Renal cortex interstitium (tissue), 15 donors: ENCODE measurements at places on chromosomes 2 and 18.

DNA sequence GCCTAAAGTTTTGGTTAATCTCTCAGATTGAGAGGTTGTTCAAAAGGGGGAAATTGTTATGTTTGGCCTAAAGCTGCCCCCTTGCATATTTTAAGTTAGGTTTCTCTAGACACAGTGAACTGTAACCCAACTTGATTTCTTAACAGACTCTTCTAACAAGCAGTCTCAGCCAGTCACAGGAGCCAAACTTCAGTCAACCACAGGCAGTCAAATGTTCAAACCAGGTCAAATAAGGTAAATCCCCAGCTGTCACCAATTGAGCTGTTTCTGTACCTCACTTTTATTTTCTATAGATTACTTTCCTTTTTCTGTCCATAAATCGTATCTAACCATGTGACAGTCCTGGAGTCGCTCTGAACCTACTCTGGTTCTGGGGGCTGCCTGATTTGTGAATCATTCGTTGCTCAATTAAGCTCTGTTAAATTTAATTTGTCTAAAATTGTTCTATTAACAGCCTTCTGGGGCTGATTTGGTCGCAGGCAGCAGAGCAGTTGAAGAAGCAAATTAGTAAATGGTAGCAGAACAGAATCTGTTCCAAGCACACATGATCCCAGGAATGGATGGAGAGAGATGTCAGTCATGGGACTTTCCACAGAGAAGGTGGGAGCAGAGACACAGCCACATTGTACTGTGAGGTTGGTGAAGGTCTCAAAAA, 16.4 kb upstream of the NFU1 start:
- DNase-seq, result no peak

GRCh38 chr2:27042985-27043634, 8.4 kb upstream of the AGBL5 start:
- no peak for DNase-seq

- no peak for DNase-seq
Measured at GRCh38 chr2:226903179-226903578, 67.3 kb downstream of the RHBDD1 start.

DNA sequence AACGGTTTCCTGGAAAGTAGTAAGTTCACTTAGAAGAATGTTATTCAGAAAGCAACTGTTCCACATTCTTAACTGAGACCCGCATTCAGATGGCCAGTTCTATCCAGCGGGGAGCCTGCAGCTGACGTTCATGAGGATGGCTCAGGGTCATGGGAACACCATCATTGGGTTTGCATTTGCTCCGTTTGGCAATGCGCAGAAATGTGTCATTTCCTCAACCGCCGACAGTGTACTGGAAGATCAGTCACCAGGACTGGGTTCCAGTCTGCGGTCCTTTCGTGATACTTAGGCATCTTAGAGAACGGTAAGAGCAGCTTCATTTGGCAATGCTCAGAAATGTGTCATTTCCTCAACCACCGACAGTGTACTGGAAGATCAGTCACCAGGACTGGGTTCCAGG, 104.0 kb downstream of the DNER start:
- DNase-seq, result no peak

DNA sequence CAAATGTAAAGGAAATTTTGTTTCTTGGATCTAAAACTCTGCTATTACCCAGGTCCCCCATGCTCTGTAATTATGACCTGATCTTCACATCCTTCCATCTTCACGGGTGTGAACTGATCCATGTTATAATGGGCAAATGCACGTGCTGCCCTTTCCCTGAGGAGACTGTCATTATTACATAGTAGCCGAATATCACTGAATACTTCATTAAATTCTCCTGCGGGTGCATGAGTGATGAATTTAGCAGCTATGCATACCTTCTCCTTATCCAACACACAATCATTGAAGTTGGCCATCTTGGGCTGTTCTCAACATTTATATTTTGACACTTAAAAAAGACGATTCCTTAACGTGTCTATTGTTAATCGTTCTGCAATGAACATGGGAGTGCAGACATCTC, 153.4 kb downstream of the BAZ2B start:
- no peak for DNase-seq

DNA sequence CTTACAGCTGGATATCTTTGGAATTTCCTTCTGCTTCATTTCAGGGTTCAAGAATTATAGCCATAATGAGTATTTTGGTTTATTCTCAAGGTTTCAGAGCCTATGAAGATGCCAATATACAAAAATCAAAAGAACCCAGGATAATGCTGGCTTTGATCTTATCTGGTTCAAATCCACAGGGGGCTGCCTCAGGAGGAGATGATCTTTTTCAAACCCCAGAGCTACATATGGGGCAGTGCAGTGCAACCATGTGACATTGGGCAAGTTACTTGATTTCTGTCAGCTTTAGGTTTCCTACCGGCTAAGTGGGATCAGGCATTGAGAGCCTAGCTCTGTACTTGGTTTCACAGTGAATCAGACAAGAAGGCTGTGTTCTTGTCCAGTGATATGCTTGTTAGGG, 23.0 kb upstream of the LYPD6B start:
- no peak for DNase-seq

GRCh38 chr2:134181219-134181618, 72.7 kb upstream of the MGAT5 start:
- no peak for DNase-seq

DNA sequence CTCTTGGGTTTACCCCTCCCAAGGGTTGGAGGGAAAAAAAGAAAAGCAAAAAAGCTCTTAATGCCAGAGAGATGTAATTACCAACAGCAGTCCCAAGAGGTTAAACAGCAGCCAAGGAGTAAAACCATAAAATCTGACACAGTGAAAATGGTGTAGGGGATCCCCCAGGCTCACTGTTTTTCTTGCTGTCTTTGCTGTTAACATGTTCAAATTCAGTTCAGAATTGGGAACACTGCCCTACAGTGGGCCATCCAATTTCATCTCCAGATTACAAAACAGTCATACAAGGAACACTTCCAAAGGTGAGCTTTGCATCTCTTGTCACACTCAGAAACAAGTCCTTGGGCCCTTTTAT, 54.5 kb downstream of the PLEKHM3 start:
- DNase-seq, result no peak

DNA sequence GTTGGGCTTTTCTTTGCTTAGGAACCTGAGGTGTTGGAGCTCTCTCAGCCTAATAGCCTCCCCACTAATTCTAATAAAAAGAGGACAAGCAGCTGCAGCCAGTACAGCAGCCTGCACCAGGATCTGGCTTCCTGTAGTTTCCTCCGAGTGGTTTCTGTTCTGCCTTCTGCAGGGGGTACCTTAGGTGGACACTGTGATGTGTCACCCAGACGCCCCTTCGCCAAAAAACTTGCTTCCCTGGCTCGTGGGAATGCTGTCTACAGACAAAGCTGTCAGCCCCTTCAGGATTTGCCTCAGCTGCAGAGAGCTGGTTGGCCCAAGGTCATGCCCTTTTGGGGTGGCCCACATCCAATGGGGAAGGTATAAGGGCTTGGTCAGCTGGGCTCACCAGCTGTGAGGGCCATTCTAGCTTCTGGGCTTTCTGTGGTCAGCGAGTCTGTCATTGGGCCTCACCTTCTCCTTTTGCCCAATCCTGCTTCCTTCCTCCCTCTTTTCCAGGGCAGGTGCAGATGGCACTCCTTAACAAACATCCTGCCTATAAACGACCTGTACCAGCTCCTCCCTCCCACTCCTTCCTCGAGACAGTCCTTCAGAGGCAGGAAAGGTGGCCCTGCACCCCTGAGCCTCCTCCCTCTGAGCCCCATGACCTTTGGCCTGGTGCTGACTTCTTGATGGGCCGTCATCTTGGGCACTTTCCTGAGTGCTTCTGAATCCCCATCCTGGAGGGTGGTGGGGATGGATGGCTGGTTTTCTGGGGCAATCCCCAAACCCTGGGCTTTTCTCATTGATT, 44.0 kb upstream of the ROCK2 start:
- no peak for DNase-seq

DNA sequence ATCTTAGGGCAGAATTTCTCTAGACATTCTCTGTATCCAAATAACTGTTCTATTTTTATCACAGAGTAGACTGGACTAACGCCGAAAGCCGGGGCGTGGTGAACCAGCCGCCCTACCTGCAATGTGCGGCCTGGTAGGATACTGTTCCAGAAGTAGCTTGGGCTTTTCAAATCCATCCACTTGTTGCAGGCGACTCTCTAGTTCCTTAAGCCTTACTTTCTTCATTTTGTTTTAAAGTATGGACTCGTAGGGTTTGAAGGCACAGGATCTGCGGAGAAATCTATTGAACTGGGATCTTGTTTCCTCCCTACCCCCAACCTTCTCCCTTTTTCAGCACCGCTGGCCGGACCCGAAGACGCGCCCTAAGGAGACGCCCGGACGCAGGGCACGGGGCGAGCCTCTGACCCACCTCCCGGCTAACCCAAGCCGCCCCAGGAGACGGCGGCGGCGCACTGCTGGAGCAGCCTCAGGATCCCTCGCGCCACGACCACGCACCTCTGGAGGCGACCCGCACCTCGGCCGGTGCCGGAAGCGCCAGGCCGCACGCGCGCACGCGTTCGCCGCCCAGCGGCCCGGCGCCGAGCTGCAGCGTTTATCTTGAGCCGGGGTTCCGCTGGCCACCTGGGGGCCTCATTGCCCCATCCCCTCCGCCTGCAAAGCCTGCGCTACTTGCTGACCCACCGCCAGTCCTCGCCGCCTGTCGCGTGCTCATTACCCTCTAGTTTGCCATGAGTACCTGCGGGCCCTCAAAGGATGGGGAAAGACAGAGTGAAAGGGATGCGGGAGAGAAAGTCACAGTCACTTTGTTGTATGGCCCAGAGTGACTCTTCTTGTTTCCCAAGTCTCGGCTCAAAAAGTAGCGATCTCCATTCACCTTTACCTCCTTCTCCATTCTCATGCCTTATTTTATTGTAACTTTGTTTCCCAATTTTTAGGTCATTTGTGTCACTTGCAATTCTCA, at the start of gene METTL5:
Gene METTL5 (minus strand): TSS at position 533 of the 961 bp plus-strand sequence. CDS start 308 bp downstream, at position 225.
- peak; percentile 78 for DNase-seq

DNA sequence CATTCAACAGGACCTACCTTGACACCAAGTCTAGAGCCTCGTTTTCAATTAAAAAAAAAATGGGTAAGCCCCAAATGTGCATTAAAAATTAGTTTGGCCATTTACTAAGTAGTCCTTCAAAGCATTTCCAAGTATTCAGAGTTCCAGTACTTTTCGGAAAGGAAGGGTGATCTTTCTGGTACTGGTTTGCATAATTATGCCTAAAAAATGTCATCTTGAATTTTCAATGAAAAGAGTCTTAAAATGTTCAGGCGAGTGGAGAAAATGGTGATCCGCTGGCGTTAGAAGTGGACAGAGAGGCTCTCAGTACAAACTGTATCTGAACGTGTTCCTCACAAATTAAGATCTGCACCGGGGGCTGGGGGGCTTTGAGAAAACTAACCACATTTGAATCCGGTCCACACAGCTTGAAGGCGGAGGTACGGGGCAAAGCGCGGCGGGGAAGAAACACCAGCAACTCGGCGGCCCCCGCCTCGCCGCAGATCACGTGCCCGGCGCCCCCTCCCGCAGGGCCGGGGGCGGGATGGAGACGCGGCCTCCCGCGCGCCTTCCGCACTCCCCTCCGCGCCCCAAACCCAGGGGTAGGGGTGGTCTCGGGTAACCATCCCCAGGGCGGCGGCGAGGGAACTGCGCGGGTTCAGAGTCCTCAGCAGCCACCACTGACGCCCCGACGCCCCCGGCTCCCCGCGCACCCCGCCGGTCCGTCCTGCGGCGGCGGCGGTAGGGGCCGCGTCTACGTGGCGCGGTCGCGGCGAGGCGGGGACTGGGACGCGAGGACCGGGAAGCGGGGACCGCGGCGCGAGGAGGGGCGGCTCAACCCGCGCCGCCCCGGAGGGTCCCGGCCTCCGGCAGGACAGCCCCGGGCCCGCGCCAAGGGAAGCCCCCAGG, 564 bp downstream of the LPIN2 start:
- DNase-seq, result no peak

- no peak for DNase-seq
Measured at GRCh38 chr2:54012538-54013141, 41.8 kb upstream of the PSME4 start.

DNA sequence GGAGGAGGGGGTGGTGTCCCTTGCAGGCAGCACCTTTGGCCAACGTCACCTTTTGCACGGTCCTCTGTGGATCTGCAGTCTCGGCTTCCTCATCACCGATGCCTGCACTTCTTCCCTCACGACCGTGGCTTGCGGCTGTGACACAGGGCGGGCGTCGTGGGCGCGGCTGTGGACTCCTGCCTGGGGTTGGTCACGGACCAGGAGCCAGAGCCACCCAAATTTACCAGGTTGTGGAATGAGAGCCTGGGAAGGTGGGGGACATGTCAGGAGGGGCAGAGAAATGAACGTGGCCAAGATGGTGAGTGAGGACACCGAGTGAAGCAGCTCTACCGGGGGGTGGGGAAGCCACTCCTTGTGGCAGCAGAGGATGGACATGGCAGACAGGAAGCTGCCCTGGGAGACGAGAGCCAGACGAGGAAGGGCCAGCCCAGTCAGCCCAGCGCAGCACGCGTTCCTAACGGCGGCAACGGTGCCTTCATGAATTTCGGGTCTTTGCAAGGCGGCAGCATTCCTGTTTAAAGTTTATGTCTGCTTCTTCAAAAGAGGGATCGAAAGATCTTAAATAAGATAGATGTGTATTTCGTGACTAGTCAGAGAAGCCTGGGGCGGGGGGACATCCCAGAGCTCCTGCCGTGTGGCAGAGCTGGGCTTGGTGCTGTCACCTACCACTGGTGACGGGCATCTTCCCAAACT, 84.2 kb downstream of the LRRFIP1 start:
- DNase-seq, result no peak

GRCh38 chr2:113910110-113910717, 20.3 kb downstream of the ACTR3 start:
- DNase-seq, result no peak

DNA sequence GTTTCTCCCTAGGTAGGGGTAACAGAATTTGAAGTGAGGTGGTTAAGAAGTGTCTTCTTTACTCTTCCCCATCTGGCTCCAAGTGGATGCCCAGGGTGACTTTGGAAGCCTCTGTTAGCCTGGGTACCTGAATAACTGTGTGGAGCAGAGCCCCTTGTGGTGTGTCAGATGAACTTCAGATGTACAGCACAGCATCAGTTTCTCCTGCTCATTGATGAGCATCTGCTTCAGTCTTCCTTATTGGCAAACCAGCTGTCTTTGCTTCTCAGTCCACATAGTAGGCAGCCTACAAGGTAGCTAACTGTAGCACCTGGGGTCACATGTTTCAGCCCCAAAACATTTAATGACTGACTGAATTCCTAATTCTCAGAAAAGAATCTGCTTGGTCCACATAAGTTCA, 56.2 kb upstream of the ATP8B1 start:
- DNase-seq, result no peak

DNA sequence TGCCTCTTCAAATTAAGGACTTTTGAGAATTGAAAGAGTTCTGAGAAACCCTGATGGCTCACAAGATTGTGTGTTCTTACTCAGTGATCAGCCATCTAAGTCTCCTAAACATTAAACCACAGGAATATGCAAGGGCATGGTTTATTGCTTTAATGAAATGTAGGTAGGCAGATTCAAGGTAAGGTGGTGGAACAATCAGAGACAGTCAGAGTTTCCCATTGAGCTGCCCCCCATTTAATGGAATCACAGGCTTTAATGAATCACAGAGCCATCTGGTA, 107.8 kb upstream of the LRATD1 start:
- no peak for DNase-seq

- no peak for DNase-seq
Measured at GRCh38 chr2:25375371-25375988, 33.8 kb upstream of the DNMT3A start.
